ENCODE measurements at places on chromosomes 16 and 17. TPM values are rescaled to one million over a fixed set of nuclear protein-coding genes. Genes with fewer than 3 reads are reported as not detected.

- no peak for DNase-seq
These were observed 71.1 kb downstream of the RPH3AL start for GRCh38 chr17:281365-281999.

The GCGR gene
- total RNA-seq = not detected

DNA sequence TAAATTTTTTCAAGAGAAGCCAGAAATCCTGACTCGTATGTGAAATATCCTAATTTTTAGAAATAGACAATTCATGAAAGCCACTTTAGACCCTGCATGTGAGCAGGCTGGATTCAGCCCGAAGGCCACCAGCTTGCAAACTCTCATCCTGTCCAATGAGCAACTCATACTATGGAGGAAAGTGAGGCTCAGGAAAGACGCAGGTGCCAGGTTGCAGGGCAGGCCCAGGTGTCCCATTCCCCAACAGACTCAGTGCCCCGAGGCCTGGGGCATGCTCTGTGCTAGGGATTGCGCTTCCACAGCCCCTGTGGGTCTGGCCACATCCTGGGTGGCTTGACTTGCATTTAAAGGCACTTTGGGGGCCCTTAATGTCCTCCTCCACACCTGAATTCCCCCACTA lies 16.7 kb upstream of the RASD1 start:
- DNase-seq = no peak

DNA sequence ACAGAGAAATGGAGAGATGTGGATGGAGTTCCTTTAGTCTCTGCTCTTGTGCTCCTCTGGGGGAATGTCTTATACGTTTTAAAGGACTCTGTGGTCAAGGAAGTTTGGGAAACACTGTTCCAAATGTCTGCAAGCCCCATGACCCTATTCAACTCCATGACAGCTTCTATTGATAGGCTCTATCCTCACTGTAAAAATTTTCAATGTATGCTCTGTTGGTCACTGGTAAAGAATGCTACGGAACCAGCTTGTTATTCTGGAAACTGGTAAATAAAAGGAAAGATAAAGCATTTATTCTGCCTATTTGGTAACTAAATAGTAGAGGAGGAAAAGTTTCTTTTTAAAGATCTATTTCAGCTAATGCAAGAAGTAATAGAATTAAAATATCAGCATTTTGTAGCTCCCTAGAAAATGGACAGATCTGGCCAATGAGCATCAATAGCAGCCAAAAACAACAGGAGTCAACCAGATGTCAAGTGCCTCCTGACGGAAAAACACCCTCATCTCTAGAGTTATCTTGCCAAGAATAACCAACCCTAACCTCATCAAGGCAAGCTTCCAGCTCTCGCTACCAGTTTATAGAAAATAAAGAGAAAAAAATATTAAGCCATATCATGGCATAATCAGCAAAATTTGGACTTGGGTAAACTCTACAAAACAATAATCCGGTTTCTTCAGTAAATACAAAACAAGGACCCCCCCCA lies 16.1 kb downstream of the GDE1 start:
- no peak for DNase-seq
